ENCODE measurements at places on chromosomes 7 and 10.
A peak's percentile ranks its signal among the peaks of the same experiment; 100 is the strongest.

- DNase-seq, result no peak
Observed at GRCh38 chr10:113600569-113600968, 47.7 kb downstream of the HABP2 start.

DNA sequence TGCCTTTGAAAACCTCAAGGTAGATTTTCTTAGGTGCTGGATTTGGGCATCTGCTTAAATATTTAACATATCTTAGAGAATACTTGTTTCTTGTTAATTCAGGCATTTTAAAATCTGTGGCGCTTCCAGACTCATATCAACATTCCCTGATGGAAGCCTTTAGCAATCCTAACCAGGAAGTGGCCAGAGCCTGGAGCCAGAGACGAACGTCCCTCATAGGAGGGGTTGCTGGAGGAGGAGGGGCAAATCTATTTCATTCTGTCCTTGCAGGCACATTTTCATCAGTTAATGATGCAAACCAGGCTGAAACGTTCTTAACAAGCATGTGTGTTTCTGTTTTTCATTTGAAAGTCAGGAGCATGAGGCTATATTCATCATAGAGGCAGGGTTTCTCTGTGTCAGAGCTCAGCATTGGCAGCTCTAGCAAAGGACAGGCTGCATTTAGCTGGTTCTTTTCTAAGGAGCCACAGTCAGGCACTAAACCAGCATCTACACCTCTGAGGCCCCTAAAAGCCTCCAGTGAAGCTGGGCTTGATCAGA is 17.8 kb upstream of the IFIT2 start:
- DNase-seq, result no peak

DNA sequence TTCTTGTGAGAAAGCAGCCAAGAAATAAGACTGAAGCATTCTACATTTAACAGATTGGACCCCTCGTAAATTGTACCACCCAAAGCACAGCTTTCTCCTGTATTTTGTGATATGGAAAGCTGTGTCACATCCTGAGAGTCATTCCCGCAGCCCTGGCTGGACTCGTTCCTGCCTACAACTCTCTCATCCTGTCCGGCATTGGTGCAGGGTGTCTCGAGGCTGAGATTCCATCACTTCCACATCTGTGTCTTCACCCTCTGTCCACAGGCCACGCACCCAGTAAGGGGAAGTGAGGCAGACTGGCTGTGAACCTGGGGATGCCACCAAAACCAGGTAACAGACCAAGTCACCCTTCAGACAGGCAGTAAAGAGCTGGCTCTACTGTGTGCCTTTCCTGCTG is 146.2 kb upstream of the KLF6 start:
- no peak for DNase-seq

GRCh38 chr10:11515596-11516430 is 95.6 kb downstream of the USP6NL start:
- DNase-seq, result peak; percentile 89

DNA sequence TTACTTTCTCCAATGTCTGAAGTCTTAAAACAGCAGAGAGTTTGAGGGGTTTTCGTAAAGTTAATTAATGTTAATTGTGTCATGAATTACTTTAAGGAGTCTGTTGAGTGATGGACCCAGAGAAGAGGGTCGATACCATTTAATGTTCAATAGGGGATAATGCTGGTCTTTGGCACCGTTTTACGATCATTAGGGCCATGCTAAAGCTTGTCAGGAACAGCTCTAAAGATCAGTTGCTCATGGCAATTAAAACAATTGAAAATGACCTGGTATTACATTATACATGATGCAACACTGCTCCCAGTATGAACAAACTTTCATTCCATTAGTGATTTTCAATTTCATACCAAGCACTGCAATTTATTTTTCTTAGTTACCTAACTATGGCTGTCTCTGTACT is 296.9 kb downstream of the ETV1 start:
- no peak for DNase-seq

GRCh38 chr10:46556515-46557318 is at the start of gene GPRIN2:
Gene GPRIN2, minus strand, starts transcription at chr10:46556658. Its CDS starts 5,922 bp downstream, at chr10:46550736.
- no peak for DNase-seq

DNA sequence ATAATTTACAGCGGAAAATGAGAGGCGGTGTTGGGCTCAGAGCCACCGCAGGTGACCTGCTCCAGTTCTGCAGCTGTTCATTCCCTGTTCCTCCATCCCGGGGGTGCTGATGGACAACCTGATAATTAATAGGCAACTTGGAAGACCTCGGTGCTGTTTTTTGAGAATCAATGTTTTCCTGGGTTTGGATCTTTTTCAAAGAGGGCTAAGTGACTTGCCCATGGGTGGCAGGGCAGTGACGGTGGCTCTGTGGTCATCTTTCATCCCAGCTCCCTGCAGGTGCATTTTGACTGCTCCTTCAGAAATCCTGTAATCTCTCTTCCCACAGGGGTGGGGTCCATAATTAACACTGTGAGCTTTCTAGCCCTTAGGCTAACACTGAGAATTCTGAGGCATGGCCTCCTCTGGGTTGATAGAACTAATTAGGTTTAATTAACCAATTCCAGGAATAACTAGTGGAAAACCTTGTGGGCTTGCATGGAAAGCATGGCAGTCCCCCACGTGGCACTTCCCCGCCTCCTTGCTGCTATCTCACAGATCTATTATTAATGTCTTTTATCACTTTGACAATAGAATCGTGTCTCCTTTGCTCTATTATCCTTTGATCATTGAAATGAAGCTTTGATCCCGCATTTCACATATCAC is 217.9 kb downstream of the GLRX3 start:
- DNase-seq, result no peak

DNA sequence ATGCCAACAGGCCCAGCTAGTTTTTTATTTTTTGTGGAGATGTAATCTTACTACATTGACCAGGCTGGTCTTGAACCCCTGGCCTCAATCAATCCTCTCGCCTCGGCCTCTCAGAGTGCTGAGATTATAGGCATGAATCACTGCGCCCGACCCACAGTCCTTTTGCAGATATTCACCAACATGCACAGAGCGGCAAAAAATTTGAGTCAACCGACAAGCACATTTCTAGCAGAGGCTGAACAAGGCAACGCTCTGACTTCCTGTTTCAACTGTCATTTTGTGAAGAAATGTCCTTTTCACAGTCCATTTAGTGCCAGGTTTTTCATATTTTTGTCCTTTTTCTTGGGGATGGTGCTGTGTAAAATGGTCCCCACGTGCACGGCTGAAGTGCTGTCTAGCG is 71.1 kb upstream of the KAT6B start:
- DNase-seq, result peak; percentile 43

DNA sequence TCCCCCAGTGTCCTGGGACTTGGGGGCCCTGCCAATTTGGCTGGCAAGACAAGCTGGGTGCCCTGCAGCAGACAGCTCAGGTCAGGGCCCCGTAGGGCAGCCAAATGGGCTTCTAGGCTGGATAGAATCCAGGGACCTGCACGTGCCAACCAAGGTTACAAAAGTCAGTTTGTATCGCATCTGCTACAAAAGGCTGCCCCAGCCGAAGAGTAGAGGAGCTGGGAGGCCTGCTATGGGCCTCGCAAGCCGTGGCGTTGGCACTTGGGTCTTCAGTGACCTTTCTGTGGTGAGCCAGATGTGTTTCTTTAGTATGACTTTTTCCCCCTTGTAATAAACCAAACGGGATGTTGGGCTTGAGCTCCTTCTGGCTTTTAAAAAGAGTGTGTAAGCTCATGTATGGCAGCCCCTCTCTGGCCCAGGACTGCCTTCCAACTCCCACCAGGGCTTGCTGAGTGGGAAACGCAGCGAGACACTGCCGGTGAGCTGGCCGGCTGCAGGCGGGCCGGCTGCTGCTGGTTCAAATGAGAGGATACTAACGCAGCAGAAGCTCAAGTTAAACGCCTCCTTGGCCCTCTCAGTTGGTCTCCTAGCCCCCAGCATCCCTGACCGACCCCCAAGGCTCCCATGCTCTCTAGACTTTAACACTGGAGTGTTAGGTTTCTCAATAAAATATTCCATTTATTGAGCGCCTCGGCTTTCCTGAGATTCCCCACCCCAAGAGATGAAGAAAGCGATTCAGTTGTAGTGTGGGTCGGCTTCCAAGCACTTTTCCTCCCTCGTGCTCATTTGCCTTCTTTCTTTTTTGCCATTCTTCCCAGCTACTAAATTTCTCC is 3.1 kb upstream of the HOXA10 start:
- no peak for DNase-seq

DNA sequence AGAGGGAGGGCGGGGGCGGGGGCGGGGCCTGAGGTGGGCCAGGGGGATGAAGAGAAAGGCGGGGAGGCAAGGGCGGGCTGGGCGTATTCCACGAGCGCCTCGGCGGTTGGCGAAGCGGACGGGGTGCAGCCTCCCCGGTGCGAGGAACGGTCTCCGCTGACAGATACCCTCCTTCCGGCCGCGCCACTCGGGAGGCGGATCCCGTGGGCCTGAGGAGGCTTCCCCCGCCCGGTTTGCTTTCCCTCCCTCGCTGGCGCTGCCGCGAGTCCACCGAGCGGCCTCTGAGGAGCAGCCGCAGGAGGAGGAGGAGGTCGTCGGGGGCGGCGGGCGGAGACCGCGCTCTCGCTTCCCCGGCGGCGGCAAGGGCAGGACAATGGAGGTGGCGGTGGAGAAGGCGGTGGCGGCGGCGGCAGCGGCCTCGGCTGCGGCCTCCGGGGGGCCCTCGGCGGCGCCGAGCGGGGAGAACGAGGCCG is at the start of gene TRIM24:
TRIM24 (plus strand) TSS at position 84 of the 473 bp plus-strand sequence; CDS start at position 374, 290 bp downstream.
- no peak for DNase-seq

GRCh38 chr10:26628395-26628794 is 69.1 kb upstream of the PDSS1 start:
- DNase-seq, result peak; percentile 20

DNA sequence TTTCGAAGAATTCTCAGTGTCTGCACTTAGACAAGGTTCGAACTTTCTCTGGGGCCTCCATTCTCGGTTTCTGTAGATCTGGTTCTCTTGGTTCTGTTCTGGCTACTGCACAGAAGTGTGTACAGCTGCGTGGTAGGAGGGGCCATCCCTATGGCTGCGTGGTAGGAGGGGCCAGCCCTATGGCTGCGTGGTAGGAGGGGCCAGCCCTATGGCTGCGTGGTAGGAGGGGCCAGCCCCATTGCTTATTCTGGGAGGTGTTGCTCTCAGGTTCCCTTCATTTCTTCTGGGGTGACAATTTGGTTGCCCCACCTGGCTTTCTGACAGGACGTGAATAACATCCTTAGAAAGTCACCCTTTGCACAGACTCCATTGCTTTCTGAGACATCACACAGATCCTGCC is 65.2 kb upstream of the CHST15 start:
- DNase-seq, result no peak

DNA sequence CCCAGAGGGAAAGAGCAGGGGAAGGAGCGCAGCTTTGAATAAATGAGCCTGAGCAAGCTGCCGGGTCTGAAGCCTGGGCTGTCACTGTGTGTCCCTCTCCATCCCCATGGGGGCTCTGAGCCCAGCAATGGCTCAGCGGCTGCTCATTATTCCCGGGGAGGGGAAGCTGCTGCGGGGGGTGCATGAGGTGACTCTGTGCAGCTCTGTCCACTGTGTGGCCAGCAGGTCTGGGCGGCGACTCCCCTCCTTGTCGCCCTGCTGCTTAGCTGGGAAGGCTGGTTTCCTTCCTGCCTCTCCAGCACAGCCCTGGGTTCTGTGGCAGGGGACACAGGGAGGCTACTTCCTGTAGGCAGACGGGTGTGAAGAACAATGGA is 234.2 kb downstream of the PRPF18 start:
- no peak for DNase-seq

GRCh38 chr7:85413718-85414117 is 226.9 kb upstream of the SEMA3D start:
- DNase-seq, result no peak

DNA sequence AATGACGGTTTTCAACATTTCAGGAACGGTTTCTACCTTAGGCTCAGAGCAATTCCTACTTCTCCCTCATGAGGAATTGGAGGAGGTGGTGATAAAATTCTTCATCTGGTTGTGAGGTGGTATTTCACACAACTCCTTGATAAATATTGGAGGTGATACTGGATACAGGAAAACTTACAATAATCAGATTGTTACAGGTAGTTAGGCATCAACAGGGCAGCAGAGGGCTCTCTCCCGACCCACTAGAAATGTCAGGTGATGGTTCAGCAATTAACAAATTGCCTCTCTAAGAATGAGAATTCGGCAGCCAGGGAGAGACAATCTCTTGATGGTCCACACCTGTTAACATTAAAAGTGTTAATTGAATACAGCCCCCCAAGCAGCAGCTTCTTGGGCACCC is 22.6 kb downstream of the ZNF786 start:
- peak; percentile 19 for DNase-seq
